ENCODE measurements at places on chromosomes 11 and 22. TPM values are rescaled to one million over a fixed set of nuclear protein-coding genes. Genes with fewer than 3 reads are reported as not detected.

The E2F8 gene
- total RNA-seq: 5.2 TPM

The APOBEC3B gene
- total RNA-seq: 6.5 TPM

The OR52A5 gene
- not detected for total RNA-seq

The APOBEC3G gene
- total RNA-seq: 12.2 TPM

The POU2F3 gene
- 0.15 TPM for total RNA-seq

The MALAT1 gene
- total RNA-seq: 7,439 TPM

The ARFIP2 gene
- 52.7 TPM for total RNA-seq

GRCh38 chr11:93477684-93478234 is 65.4 kb downstream of the SMCO4 start:
- peaks cover 44% of the 10 kb centered on the region for H3K4me1 ChIP-seq
- no peak overlapping the region for H3K4me3 ChIP-seq
- H3K27ac ChIP-seq: peak overlapping the region; percentile 70
- no peaks in the 10 kb centered on the region for H3K27me3 ChIP-seq
- H3K36me3 ChIP-seq: no peaks in the 10 kb centered on the region
- no peak for DNase-seq

DNA sequence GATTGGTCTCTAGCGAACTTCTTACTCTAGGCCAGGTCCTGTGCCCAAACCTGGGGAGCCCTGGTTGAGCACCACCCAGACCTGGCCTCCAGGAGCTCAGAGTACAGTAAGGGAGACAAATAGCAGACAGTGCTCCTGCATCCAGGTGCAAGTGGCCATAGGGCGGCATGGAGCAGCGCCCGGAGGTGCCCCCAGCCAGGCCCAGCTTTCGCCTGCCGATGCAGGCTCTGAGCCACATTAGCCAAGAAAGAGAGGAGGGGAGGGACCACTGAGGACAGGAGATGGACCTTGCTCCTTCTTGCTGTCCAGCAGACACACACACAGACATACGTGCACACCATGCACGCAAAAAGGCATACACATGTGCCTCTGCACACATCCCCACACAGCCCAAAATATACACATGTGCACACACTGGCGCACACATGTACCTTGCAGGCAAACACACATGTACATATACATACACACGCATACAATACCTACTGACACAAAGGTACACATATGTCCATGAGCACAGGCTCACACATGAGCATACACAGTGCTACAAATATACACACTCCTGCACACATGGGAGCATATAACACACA is 68.7 kb upstream of the FGF3 start:
- no peak overlapping the region for H3K4me3 ChIP-seq
- H3K36me3 ChIP-seq: no peaks in the 10 kb centered on the region
- peaks cover 30% of the 10 kb centered on the region for H3K27me3 ChIP-seq

GRCh38 chr22:39883057-39883456 is 10.5 kb downstream of the ENTHD1 start:
- no peak overlapping the region for H3K4me3 ChIP-seq
- DNase-seq: no peak
- H3K27me3 ChIP-seq: peaks cover 3% of the 10 kb centered on the region
- H3K27ac ChIP-seq: no peak overlapping the region
- H3K4me1 ChIP-seq: no peaks in the 10 kb centered on the region

DNA sequence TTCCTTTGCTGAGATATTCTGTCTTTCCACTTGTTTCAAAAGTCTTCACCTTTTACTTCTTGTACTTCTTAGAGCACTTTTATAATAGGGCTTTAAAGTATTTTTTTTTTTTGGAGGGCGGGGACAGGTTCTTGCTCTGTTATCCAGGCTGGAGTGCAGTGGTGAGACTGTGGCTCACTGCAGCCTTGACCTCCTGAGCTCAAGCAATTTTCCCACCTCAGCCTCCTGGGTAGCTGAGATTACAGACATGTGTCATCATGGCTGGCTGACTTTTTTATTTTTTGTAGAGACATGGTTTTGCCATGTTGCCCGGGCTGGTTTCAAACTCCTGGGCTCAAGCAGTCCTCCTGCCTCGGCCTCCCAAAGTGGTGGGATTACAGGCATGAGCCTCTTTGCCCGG is 57.9 kb downstream of the DYNC2H1 start:
- H3K27ac ChIP-seq: no peak overlapping the region
- DNase-seq: no peak
- H3K4me3 ChIP-seq: no peak overlapping the region
- no peaks in the 10 kb centered on the region for H3K4me1 ChIP-seq

GRCh38 chr22:39808081-39808480 is 85.5 kb downstream of the ENTHD1 start:
- no peaks in the 10 kb centered on the region for H3K4me1 ChIP-seq
- no peak overlapping the region for H3K27ac ChIP-seq
- H3K27me3 ChIP-seq: peaks cover 47% of the 10 kb centered on the region
- no peaks in the 10 kb centered on the region for H3K36me3 ChIP-seq
- no peak overlapping the region for H3K4me3 ChIP-seq

DNA sequence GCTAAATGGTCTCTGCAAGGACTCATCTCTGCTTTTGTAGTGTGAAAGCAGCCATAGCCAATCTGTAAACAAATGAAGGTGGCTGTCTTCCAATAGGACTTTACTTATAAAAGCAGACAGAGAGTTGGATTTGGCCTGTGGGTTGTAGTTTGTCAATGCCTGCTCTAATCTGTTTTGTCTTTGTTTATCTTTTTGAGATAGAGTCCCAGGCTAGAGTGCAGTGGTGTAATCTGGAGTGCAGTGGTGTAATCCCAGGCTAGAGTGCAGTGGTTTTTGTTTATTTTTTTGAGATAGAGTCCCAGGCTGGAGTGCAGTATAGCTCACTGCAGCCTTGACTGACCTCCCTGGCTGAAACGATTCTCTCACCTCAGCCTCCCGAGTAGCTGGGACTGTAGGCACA is 8.6 kb downstream of the PPP6R3 start:
- no peak for DNase-seq
- H3K27ac ChIP-seq: no peak overlapping the region
- H3K4me3 ChIP-seq: no peak overlapping the region
- no peaks in the 10 kb centered on the region for H3K27me3 ChIP-seq
- no peaks in the 10 kb centered on the region for H3K36me3 ChIP-seq

GRCh38 chr11:89489930-89490329 is 1.2 kb downstream of the NOX4 start:
- no peak overlapping the region for H3K4me3 ChIP-seq
- no peak for DNase-seq
- H3K27me3 ChIP-seq: peaks cover 5% of the 10 kb centered on the region
- no peaks in the 10 kb centered on the region for H3K36me3 ChIP-seq
- H3K27ac ChIP-seq: no peak overlapping the region

- H3K36me3 ChIP-seq: no peaks in the 10 kb centered on the region
- no peaks in the 10 kb centered on the region for H3K27me3 ChIP-seq
- H3K4me1 ChIP-seq: no peaks in the 10 kb centered on the region
Observed at GRCh38 chr11:111521135-111521534, 6.6 kb downstream of the HOATZ start.

DNA sequence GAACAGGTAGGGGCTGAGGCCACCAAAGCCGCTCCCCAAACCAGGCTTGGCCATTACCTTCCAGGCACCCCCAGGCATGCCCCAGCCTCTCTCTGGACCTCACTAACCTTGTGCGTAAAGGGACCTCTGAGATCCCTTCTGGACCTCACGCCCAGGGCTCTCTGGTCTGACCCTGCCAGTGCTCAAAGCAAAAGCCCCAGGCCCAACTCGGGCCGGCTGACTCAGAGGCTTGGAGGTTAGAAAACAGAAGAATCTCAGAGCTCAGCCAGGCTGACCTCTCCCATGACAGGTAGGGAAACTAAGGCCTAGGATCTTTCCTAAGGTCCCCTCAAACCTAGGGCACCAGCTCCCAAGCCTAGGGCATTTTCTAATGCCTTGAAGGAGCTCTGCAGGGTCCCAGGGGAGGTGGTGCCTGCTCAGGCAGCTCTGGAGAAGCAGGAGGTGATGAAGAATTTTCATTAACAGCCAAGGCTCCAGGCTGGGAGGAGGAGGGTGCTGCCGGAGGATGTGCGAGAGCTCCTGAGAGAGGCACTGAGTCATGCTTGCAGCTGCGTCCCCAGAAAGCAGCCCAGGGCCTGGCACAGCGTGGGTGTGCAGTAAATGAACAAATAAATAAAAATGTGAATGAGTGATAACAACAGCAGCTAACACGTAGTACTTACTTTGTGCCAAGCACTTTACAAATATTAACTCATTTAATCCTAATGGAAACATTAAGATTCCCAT is 25.6 kb downstream of the ARRB1 start:
- peak; percentile 93 for DNase-seq
- no peaks in the 10 kb centered on the region for H3K36me3 ChIP-seq
- H3K27ac ChIP-seq: no peak overlapping the region
- H3K27me3 ChIP-seq: no peaks in the 10 kb centered on the region

- no peaks in the 10 kb centered on the region for H3K4me1 ChIP-seq
- H3K4me3 ChIP-seq: no peak overlapping the region
- no peak overlapping the region for H3K27ac ChIP-seq
Observed at GRCh38 chr22:22408731-22409696, 99.5 kb downstream of the ZNF280B start.

DNA sequence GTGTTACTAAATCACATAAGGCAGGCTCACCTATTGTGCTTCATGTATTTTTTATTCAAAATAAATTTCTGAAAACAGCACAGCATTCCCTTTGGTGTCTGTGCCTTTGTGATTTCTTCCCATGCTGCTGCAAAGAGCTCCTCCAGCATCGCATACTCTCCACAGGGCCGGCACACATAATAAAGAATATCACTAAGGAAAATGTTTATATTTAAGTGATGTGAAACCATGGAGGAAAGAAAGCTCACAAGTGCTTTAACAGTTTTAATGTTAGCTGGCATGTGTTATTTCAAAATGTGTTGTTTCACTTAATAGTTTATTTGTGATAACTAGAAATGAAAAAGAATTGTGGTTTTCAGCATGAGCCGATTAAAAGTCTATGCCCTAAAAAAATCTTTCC is 241.3 kb upstream of the ANO3 start:
- peaks cover 93% of the 10 kb centered on the region for H3K27me3 ChIP-seq
- H3K27ac ChIP-seq: no peak overlapping the region
- no peak overlapping the region for H3K4me3 ChIP-seq
- DNase-seq: no peak

GRCh38 chr11:64933213-64933934 is 2.3 kb downstream of the GPHA2 start:
- no peaks in the 10 kb centered on the region for H3K4me1 ChIP-seq
- no peaks in the 10 kb centered on the region for H3K27me3 ChIP-seq
- H3K27ac ChIP-seq: no peak overlapping the region
- H3K4me3 ChIP-seq: no peak overlapping the region
- no peak for DNase-seq

- no peak overlapping the region for H3K4me3 ChIP-seq
- no peaks in the 10 kb centered on the region for H3K36me3 ChIP-seq
- H3K27me3 ChIP-seq: no peaks in the 10 kb centered on the region
- H3K4me1 ChIP-seq: no peaks in the 10 kb centered on the region
- no peak for DNase-seq
Observed at GRCh38 chr11:35216962-35217678, 78.1 kb downstream of the CD44 start.
